ENCODE measurements at places on chromosomes 4 and X.

DNA sequence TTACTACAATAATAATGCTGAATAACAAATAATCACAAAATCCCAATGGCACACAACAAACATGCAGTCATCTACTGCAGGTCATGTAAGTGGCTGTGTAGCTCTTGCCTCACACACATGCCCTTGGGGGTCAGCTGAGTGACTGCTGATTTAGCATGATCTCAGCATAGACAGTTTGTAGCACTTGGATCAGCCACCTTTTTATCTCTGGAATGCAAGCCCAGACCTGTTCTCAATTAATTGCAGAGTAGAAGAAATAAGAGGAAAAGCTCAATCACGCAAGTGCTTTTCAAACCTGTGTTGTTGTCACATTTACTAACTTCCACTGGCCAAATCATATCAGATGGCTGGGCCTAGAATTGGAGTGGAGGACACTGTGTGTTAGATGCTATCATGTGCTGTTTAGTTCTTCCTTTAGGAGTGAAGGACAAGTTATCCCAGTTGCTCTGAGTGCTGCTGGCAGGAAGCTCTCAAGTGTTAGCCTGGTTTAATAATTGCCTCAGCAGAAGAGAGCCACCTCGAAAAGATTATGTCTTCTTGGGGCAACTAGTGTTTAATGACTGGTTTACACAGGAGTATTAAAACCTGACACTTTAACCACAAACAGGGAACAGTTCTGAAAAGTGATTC is 128.3 kb upstream of the EPHA5 start:
- DNase-seq = no peak

DNA sequence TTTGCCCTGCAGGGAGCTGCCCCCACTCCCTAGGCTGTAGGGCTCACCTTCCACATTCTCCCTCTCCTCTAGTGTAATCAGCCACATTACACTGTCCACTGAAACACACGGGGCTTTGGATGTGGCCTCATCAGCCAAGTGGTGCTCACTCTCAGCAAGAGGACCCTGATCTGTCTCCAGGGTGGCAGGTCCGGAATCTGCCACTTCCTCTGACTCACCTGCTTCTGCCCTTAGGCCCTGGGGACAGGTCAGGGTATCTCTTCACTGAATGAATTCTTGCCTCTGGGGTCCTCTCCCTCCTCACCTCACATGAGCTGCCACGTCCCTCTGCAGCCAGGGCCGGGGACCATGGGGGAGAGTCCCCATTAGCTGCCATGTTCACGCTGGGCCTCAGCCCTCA is 15.9 kb downstream of the ZNF41 start:
- DNase-seq = no peak

DNA sequence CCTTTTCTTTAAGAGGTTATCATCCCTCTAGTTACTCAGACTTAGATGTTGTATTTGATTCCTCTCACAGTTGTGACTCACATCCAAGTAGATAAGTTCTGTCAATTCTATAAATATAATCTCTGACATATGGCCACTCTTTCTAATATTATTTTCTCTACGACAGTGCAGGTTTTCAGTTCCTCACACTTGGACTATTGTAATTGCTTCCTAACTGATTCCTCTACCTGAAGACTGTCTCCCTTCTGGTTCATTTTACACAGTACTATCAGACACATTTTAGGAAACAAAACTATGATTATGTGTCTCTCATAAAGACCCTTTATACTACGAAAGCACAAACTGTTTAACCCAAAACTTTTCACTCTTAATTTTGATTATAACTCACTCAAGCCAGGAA is 31.3 kb upstream of the GNRHR start:
- no peak for DNase-seq

- DNase-seq = no peak
These were observed 19.0 kb upstream of the ARHGAP24 start for GRCh38 chr4:85455942-85456341.

DNA sequence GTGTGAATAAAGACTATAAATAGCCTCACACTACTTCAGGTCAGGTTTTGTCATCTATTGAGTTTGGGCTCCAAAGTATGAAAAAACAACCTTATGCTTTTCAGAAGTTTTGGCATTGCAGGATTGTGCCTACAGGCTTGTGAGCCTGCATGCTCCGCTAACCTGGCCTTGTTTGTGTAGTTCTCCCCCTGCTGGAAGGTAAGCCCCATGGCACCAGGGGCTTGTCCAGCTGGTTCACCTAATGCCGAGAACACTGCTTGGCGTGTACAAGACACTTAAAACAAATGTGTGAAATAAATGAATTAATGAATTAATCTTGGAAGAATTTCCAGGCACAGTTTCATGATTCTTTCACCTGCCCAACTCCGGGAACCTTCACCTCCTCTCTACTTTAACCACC is 1.8 kb upstream of the HSD17B10 start:
- DNase-seq = peak; percentile 71

DNA sequence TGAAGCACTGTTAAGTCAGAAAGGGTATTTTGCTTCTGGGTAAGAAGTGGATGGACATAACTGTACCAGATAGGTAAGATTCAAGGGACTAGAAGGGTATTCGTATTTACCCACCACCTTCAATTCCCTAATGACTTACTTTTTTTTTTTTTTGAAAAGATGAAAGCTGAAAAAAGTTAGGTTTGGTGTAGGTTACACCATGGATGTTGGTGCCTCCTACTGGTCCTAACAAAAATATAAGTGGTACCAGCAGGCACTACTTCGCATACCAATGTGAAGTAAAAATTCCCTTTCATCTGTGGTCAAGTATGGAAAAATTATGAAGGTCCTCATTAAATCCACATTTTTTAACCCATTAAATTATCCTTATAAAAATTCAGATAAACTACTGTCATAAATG is 7.2 kb downstream of the ANKRD17 start:
- DNase-seq = no peak

DNA sequence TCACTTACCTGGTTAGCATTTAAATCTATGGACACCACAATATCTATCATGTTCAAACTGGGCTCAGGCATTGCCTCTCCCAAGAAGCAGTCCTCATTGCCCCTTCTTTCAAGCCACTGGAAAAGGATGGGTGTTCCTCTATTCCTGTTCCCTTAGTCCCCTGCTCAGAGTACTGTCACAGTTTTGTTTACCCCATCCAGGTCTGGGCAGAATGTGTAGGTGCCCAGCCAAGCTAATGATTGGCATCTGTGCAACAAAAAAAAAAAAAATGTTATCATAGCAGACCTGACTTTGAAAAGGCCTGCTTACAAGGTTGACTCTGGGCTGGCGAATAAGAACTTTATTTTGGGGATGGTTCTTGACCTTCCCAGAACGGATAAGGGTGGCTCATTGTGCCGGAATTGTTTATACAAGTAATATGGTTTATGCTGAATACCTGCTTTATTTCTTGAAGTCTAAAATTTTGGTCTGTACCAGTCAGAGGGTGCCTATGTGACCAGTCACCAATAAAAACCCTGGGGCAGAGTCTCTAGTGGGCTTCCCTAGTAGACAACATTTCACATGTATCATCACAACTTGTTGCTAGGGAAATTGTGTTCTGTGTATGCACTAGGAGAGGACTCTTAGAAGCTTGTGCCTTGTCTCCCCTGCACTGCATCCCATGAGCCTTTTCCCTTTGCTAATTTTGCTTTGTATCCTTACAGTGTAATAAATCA is 47.9 kb downstream of the JADE3 start:
- no peak for DNase-seq

- DNase-seq = no peak
These were observed 841 bp downstream of the MTNR1A start for GRCh38 chr4:186554539-186554913.

DNA sequence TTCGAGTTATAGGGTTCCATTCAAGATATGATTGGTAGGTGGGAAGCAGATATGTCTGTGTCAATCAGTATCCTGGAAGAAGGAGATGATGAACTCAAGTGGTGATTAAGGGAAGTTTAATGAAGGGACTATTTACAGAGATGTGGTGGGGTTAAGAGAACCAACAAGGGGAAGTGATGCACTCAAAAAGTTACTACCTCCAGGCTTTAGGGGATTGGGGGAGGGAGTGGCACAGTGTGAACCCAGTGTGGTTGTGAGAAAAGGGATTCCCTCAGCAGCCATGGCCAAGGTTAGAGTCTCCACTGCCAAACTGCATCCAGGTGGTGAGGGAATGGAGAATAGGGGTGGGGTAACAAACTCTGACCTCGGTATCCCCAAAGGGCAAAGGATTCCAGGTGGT is 27.9 kb downstream of the PKD2 start:
- DNase-seq = no peak

GRCh38 chr4:143773998-143774895 is 73.8 kb upstream of the FREM3 start:
- DNase-seq = peak; percentile 38

- DNase-seq = no peak
These were observed 33.7 kb upstream of the CCSER1 start for GRCh38 chr4:90093526-90093925.

DNA sequence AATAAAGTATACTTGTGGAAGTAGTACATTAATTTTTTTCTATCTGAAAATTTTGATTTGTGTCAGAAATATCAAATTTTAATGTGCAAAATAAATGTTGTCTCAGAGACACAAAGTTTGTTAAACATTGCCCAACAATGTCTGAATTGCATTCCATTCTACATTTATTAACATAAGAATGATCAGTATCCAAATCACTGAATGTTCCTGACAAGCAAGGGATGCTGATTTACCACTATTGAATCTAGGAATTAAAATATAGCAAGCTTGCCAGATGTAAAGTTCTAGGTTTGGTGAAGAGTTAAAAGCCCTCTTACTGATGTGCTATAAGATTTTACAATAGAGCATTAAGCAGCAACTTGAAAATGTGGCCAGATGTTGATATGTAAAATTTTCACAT is 489.2 kb upstream of the CTSO start:
- no peak for DNase-seq

DNA sequence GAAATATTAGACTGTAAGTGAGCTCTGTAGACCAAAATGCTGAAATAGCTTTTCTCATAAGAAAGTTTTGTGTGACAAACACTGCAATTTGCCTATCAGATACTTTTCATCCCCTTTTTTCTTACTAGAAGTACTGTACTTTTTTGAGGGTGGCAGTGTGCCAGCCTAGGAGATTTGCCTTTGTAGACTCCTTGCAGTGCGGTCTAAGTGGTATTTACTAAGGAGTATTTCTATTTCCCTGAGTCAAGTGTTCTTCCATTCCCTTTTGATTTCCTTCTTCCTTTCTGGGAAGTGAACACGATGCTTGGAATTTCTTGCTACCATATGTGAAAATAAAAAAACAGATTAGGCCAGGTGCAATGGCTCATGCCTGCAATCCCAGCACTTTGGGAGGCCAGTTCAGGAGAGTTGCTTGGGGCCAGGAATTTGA is 34.6 kb downstream of the PDLIM5 start:
- DNase-seq = peak; percentile 64

GRCh38 chrX:44167116-44167515 is 176.4 kb downstream of the EFHC2 start:
- no peak for DNase-seq

DNA sequence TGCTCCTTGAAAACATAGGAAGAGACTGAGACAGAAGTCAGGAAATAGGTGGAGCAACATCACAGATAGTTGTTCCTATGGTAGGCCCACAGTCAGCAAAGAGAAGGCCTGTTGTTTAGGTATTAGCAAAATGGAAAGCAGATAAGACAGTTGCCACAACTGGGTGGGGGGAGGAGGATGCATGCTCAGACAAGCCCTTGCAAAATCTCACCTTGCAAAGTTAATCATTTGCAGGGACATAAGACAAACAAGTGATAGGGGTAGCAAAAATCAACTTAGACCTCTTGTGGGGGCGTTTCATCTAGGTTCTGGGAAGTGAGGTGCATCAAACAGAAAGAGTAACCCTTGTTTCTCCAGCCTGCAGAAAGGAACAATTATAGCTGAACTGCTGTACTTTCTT is 30.7 kb downstream of the SERPINA7 start:
- no peak for DNase-seq

DNA sequence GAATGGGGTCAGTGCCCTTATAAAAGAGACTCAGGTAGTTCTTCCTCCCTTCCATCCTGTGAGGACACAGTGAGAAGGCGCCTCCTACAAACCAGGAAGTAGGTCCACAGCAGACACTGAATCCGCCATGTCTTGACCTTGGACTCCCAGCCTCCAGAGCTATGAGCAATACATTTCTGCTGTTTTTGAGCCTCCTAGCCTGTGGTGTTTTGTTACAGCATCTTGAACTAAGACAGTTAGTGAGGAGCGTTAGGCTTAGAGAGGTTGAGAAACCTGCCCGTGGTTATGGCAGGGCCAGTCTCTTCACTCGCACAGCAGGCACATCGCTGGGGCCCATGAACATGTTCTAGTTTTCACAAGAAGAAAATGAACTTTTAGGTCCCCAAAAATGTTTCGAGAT is 19.7 kb downstream of the SHROOM2 start:
- no peak for DNase-seq

DNA sequence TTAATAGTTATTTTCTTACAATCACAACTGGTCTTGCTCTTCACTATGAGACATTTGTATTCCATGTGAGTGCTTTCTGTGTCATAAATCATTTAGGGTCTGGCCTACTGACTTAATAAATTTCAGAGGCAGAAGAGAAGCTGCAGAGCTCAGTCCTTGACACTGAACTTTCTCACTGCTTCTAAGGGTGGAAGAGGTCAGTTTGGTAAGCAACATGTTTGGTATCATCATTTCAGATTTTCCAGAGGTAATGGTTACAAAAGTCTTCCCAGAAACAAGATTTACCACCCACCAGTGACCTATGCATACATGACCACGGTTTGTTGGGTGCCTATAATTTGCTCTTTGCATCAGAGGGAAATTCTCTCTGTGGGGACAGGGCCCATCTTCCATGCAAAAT is 148.6 kb downstream of the NR3C2 start:
- DNase-seq = no peak

GRCh38 chr4:4289597-4289940 is 385 bp downstream of the LYAR start:
- DNase-seq = no peak

GRCh38 chr4:1490011-1490653 is 83.9 kb upstream of the NKX1-1 start:
- DNase-seq = no peak

- no peak for DNase-seq
These were observed 64.1 kb downstream of the NEUROG2 start for GRCh38 chr4:112451831-112452230.

GRCh38 chr4:7169134-7169533 is 23.2 kb upstream of the SORCS2 start:
- no peak for DNase-seq

DNA sequence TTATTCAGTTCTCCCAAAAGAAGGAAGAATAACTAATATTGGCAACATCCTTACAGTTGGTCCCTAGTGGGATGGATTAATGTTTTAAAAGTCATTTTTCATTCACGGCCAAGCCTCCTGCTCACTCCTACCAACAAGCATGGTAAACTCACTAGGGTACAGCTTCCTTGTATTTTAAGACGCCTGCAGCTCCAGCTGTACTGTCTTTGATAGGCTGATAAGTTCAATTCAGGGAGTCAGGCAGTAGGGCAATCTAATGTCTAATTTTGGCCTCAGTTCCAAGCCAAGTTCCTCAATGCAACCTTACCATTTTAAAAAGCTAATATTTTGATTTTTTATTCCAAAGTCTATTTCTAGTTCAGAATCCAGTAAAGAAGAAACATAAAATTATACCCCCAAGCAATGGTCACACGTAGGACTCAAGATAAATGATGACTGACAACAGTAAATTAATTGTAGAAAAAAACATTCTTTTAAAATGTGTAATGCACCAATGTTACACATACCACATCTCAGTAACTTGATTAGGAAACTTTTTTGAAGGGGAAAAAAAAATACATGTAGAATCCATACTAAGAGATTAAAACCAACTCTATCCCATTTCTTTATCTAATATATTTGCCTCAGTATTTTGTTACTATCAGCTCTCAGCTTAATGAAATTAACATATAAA is 9.3 kb downstream of the LCORL start:
- no peak for DNase-seq

Measured in astrocyte of the spinal cord (primary cell).